ENCODE measurements at places on chromosomes 13 and 19.

DNA sequence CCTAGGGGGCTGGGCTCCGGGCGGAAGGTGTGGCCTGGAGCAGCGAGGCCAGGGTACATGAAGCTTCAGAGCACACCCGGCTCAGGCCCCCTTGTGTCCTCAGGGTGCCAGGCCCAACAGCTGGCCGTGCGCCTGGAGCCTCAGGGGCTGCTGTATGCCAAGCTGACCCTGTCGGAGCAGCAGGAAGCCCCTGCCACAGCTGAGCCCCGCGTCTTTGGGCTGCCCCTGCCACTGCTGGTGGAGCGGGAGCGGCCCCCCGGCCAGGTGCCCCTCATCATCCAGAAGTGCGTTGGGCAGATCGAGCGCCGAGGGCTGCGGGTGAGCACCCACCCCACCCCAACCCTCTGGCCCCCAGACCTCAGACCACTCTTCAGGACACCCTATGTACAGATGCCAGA lies 3.2 kb downstream of the SYDE1 start:
- DNase-seq: no peak

DNA sequence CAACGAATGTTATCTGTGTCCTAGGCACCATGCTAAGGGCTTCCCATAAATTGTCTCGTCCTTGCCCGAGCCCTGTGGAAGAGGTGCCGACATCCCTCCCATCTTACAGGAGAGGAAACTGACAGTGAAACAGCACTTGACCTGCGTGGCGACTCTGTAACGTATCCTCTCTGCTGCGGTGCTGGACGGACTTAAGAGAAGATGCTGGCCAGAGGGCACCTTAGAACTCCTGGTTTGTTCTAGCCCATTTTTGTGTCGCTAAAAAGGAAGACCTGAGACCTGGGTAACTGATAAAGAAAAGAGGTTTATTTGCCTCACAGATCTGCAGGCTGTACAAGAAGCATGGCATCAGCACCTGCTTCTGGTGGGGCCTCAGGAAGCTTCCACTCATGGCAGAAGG lies 68.6 kb downstream of the KCTD15 start:
- no peak for DNase-seq

- no peak for DNase-seq
Observed at GRCh38 chr13:76822698-76823267, 63.4 kb downstream of the KCTD12 start.

DNA sequence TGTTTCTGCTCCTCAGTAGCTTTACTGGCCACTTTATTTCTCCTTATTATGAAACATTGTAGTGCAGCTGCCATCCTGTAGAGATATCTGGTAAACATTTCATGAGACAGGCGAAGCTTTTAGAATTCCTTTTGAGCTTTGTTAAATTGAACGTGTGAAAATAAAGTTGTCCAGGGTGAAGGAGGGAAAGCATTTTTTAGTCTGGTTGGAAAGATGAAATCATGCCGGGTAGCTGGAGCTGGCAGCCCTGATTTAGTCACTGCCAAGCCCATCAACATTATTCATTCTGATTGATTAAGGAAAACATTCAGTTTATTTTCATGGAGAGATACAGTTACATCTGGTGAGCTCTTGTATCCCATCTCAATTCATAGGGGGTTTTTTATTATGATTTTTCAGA lies 326.2 kb upstream of the GPC6 start:
- no peak for DNase-seq

GRCh38 chr19:31314849-31315629 lies 34.2 kb downstream of the TSHZ3 start:
- DNase-seq: no peak

Measured in MG63 (cell line).